AG08395 (cell line): ENCODE measurements at places on chromosomes 3 and 15.

- peak; percentile 35 for DNase-seq
Measured at GRCh38 chr15:64092864-64093626, 593 bp downstream of the CIAO2A start.

DNA sequence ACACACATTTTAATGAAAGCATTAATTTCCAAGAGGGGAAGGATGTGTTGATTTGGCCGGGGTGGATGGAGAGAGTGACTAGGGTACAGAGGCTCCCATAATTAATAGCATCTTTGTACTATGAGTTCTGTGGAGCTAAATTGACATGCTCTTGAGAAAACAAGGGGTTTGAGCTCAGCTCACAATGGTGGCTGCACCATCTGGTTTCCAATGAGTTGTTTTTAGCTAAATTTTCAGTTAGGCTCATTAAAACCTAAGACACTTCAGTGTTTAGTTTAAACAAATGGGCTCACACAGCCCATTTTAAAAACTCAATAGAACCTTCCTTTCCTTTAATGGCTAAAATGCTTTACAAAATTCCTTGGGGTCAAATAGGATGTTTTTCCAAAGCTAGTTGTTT, 199.7 kb downstream of the TNIK start:
- no peak for DNase-seq

DNA sequence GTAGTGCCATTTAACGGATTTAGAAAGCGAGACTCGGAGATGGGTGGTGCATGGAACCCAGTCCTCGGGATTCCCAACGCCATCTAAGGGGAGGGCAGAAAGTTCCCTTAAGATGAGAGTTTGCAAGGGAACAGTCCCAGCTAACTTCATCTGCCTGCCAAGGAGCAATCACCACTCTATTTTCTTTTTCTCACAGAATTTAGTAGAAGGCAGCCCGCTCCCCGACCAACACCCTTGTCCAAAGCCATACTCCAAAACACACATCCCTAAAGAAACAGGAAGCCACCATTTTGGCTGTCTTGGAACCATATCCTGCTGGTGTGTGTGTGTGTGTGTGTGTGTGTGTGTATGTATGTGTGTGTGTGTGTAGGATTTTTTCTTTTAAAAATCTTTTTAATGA, 7.1 kb upstream of the FGD5 start:
- no peak for DNase-seq

GRCh38 chr3:14630404-14631100, 21.0 kb upstream of the CCDC174 start:
- DNase-seq = no peak

- no peak for DNase-seq
Measured at GRCh38 chr3:67686069-67686468, 31.7 kb upstream of the SUCLG2 start.

DNA sequence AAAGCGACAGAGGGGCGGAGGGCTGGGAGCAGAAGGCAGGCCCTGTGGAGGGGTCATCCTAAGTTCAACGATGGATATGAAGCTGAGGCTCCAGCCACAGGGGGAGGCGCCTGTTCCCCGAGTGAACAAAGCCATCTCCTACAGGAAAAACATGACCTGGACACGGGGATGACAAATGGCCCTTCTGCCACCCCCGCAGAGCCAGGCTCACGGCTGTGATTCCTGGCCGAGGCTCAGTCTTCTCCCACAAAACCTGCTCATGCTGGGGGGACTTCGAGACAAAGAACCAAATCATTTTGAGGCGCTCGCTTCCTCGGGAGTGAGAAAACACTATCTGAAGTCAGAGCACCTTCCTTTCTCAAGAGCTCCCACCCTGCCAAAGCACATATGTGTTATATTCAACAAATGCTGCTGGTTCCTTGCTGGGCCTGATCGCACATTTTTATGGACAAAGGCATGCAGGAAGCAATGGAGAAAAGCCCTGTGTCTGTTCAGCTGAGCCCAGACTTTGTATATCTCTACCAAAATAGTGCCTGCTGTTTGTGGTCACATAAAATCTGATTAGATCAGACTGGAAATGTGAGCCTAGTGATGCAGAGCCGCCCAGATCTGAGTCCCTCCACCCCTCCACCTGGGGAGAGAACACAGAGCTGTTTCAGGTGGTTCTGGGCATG, 5.6 kb downstream of the RBP1 start:
- DNase-seq = no peak

- no peak for DNase-seq
Measured at GRCh38 chr3:119292666-119293065, 1.5 kb upstream of the ARHGAP31 start.

DNA sequence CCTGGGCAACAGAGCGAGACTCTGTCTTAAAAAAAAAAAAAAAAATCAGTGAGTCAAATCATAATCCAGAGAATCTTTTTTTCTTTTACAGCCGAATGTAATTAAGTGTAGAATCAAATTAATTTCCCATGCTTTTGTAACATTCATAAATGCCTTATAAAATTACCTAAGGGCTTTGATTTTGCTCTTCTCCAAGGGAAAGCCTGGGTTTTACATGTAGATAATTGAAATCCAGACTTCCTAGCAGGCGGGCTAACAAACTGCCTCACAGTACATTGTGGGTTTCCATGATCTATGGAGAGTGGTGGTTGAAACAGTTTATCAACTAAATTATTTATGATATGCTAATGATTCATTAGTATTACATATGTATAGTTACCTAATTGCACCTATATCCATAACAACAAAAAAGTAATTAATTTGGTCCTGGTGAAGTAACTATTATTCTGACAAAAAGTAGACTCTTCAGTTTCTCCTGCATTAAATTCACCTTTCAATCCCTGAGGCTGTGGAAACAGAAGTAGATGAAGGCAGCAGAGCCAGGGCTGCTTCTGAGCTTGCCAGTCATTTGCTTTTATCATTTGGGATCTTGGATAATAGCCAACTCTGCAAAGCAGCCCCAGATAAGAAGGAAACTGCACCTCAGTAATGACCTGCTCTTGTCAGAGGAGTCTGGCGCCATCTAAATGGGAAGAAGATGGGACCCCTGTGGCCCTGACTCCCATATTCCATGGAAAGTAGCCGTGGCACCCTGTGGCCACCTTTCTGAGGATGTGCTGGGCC, 9.5 kb downstream of the CCR9 start:
- DNase-seq = no peak

GRCh38 chr3:184593220-184593927, 31.8 kb downstream of the EPHB3 start:
- DNase-seq = no peak

- DNase-seq = peak; percentile 48
Measured at GRCh38 chr15:25797936-25798901, 64.9 kb downstream of the ATP10A start.

- DNase-seq = no peak
Measured at GRCh38 chr15:101391431-101391830, 96.4 kb upstream of the SNRPA1 start.

- peak; percentile 92 for DNase-seq
Measured at GRCh38 chr3:33392703-33393125, 47.5 kb downstream of the UBP1 start.

DNA sequence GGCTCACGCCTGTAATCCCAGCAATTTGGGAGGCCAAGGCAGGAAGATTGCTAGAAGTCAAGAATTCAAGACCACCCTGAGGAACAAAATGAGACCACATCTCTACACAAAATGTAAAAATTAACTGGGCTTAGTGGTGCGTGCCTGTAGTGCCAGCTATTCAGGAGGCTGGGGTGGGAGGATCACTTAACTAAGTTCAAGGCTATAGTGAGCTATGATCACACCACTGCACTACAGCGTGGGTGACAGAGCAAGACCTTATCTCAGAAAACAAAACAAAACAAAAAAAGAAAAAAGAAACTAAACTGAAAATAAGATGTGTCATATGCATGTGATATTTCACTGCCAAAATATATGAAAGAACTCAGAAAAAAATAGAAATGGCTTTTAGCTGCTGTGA, 243.3 kb upstream of the CCDC54 start:
- DNase-seq = no peak

GRCh38 chr3:42520336-42520735, 17.9 kb downstream of the VIPR1 start:
- no peak for DNase-seq

DNA sequence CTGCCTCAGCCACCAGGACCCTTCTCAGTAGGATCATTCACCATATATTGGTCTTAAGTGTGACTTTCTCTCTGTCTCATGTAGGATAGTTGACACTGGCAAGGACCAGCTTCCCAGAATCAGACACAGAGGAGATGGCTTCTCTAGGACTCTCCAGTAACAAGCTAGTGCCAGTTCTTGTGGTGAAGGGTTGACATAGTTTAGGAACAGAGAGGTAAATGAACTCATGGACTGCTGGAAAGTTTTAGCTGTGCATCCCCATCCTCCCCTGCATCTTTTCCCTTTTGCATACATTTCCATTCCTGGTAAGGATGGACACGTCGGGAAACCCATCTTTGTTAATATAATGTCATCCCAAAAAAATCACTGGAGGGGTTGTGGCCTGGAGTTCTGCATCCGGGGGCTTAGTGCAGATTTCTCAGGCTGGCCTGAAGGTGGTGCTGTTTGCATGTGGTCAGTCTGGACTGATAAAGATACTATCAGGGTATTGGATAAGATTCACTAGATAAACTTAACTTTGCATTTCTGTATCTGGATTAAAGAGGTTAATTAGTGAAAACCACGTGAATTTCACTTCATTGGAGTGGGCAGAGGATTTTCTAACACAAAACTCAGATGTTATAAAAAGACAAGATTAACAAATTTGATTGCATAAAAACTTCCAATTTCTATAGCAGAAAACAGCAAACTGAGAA, 110.8 kb downstream of the TBC1D2B start:
- peak; percentile 82 for DNase-seq

DNA sequence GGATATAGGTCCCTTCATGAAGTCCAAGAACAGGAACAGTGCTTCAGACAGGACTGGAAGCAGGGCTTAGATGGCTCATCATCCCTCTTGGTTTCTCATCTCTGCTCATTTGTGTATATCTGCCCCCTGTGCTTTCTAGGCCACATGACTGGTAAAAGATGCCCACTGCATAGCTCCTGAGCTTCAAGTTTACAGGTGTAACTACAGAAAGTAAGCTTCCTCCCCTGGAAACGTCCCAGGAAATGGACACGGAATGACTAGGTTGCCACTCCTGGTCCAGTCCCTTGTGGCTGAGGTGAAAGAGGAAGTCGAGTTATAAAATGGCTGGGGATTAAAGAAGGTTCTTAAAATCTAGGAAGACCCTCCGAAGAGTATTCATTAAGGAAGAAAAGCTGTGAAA, 32.5 kb downstream of the MYO5A start:
- no peak for DNase-seq

GRCh38 chr3:127718916-127719290, 46.2 kb downstream of the ABTB1 start:
- DNase-seq = no peak

DNA sequence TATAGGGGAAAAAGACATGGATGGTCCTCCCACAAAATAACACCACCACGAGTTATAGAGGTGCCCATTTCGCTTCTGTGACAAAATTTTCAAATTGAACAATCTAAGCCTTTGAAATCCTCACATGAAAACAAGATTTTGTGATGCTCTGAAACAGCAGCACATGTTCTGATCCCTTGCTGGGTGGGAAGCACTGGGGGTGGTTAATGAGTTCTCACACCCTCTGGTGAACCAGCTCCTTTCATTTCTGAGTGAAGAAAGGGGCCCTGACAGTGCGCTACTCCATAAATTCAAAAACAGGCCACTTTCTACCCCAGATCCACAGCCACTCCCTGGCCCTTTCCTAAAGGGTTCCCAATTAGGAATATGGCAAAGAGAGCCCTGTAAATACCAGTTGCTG, 129.3 kb downstream of the TNIK start:
- no peak for DNase-seq

- no peak for DNase-seq
Measured at GRCh38 chr3:129812589-129812988, 80.9 kb downstream of the TMCC1 start.

DNA sequence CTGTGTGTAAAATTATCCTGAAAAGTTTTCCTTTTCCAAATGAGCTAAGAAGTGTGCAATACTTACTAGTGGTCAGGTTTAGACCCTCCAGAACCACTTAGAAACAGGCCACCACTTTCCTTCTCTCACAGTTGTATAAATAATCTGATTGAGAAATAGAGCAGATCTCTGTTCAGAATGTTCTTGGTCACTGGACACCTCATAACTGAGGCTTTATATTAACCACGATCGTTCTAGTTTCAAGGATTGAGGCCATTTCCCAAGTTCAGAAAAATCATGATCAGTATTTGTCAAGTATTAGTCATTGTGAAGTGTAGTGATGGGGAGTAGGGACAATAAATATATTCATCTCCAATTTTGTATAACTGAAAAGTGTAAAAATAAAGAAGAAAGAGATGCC, 1.0 kb upstream of the MAP3K13 start:
- no peak for DNase-seq

DNA sequence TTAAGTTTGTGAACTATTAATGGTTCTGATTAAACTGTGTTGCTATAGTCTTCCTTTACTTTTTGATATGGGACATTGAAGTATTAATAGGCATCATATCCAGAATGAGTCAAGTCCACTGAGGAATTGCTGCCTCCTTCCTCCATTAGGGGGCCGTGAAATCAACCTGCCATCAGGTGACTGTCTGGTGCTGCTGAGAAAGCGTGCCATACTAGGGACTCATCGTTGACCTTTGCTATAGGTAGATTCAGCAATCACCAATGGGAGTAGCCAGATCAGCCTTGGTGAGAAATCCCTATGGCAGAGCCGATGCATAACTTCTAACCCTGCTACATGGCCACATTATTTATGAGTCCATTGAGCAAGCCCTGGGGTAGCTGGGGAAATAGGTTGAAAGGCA, 30.1 kb upstream of the SLC28A2 start:
- DNase-seq = no peak

DNA sequence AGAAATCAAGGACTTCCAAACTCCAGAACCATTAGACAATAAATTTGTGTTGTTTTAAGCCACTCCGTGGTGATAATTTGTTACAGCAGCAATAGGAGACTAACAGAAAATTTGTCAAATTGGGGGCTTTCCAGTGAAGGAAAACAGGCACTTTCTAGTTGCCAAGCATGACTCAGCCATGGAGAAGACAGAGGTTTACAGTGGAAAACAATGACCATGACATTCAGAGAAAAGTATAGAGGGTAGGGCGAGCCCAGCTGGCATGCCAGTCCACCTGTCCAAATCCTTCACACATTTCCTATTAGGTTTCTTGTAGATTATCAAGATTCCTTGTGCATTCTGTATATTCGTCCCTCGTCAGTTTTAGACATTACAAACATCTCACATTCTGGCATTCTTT, 24.9 kb downstream of the SLCO2A1 start:
- no peak for DNase-seq

GRCh38 chr3:99755831-99756230, 61.8 kb upstream of the CMSS1 start:
- no peak for DNase-seq

- DNase-seq = no peak
Measured at GRCh38 chr3:142628801-142629200, 32.6 kb downstream of the PLS1 start.
